ENCODE measurements at places on chromosomes 2 and 18. TPM values are rescaled to one million over a fixed set of nuclear protein-coding genes. Genes with fewer than 3 reads are reported as not detected.

DNA sequence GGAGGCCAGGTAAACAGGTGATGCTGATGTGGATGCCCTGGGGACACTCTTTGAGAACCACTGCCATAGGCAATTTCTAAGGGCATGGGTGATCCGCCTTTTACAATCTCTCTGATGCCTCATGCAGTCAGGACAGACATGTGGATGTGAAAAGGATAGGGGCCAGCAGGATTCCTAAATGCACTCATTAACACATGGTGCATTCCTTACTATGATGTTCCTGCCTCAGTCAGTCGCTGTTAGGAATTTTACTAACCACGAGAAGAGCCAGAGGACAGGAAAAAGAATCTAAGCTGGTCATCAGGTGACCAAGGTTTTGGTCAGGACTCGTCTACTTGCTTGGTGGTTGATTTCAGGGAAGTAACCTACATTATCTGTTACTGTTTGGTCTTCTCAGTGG is 191.0 kb downstream of the ARL4C start:
- no peak for ATAC-seq

- ATAC-seq = no peak
Measured at GRCh38 chr18:41604964-41605363, 350.1 kb upstream of the PIK3C3 start.

GRCh38 chr2:30456106-30456505 is 9.1 kb downstream of the LCLAT1 start:
- no peak for ATAC-seq

DNA sequence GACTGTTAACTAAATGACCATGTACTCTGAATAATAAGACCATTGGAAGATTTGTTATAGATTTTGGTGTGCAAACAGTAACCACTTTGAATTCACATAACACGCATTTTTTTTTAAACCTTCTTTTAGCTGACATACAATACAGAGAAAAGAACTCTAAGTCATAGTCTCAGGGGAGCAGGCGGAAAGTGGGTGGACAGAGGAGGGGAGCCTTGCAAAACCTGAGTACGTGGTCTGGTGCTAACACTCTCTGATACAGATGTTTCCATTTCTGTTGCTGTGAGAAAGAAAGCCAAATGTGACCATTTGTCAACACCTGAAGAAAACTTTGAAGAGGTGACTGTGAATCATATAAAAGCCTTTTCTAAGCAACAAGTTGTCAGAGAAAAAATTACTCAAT is 151.8 kb upstream of the GCFC2 start:
- no peak for ATAC-seq

DNA sequence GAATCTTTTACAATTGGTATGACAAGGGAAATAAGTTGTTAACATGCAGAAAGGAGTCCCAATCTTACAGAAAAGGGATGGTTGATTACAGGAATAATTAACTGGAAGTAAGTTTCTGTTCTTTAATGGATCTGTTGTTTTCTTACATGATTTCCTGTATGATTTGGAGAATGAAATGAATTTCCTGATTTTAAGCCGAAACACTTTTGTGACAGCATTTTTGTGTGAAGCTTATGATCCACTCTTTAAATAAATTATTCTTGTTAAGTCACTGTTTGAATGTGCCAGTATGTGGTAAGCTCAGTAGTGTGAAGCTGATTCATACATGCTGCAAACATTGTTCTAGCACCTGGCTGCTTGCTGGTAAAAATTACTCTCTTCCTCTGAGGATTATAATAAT is 516.2 kb downstream of the DCDC2C start:
- ATAC-seq = no peak

Gene MC4R
- 0.83 TPM for total RNA-seq

Gene KYNU
- total RNA-seq = 0.54 TPM

Gene GALNT13
- 13.2 TPM for total RNA-seq

Gene GPR35
- total RNA-seq = 1.5 TPM

All from motor neuron (in vitro differentiated cells).